ENCODE measurements at places on chromosomes 16 and 17.

GRCh38 chr16:11528053-11528452, 58.7 kb downstream of the LITAF start:
- no peak for DNase-seq

DNA sequence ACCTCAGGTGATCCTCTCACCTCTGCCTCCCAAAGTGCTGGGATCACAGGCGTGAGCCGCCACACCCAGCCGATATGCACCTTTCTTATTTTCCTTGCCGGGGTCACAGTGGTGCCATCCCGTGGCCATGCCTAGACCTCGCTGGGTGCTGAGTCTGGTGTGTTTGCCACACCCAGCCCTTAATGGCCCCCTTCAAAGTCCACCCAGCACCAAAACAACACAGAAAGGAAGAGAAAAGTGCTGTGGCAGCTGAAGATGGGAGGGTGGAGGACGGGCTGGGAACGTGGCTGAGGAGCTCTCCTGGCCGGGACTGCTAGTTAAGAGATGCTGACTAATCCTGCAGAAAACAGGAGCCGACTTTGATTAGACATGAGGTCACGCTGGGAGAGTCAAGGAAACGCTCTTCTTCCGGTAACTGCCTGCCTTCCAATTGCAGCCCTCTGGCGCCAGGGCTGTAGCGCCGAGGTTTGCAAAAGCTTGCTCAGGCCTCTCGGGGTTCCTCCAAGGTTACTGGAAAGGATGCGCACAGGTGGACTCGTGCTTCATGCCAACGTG, 10.9 kb downstream of the SLC43A2 start:
- peak; percentile 92 for DNase-seq

DNA sequence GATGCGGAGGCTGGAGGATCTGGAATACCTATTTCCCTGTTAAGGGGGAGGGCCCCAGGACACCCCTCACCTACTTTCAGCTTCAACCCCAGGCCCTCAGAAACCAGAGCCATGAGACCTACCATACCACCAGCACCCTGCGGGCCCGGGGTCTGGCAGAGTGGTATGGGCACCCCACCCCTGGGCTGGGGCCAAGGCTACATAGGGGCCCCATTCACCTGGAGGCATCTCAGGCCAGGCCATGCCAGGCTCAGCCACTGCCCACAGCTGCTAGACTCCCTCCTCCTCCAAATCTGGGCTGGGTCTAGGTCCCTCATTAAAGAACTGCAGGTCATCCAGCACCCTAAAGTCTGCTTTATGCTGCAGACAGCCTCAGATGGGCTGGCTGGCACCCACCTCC, 9.0 kb downstream of the FNDC8 start:
- no peak for DNase-seq

DNA sequence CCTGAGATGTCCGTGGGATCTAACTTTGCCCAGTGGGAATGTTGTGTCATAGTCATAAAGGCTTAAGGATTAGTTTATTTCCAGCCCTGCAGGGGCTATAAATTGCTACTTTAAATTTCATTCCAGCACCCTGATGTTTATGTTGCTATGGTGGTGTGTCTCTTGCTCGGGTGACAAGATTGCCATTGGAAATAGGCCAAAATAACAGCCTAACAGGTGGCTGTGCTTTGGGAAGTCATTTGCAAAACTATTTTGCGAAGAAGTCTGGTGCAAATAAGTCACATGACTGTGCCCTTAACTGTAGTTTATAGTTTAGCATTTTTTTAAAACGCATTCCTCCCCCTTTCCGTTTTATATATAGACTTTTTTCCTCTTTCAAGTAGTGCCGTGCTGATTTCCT, 23.1 kb downstream of the PITPNC1 start:
- DNase-seq: no peak

GRCh38 chr17:57329380-57330214, 73.3 kb downstream of the MSI2 start:
- no peak for DNase-seq

GRCh38 chr17:4417129-4417667, 16.5 kb upstream of the SPNS3 start:
- no peak for DNase-seq

DNA sequence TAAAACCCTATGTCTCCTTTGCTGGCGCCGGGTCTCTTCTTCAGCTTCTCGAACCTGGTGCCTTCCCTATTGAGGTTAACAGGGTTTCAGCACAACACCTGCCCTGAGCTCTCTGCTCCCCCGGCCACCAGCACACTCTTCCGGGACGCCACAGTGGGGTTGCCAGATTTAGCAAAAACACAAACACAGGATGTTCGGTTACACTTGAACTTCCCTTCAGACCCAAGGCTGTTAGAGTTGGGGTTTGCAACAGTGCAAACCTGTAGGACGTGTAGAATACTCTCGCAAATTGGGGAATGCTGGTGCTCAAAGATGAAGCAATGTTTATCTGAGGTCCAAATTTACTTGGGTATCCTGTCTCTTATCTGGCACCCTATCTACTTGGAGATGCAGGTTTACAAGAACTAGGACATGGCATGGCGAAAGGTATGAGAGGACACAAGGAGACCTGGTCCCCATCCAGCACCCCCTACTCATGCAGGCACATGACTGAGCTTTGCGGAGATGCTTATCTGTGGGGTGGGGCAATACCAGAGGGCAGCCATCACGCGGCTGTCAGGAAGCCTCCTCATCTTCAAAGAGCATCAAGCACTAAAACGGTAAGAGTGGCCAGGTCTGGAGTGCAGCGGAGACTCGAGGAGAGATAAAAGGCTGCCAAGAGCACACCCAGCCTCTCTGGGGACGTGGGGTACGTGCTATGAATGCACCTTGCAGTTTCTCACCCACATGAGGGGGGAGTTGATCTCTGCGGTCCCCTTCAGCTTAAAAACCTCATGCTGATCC, 52.8 kb downstream of the SDK2 start:
- no peak for DNase-seq

All from Daoy (cell line).